ENCODE measurements at places on chromosomes 16 and 17.

DNA sequence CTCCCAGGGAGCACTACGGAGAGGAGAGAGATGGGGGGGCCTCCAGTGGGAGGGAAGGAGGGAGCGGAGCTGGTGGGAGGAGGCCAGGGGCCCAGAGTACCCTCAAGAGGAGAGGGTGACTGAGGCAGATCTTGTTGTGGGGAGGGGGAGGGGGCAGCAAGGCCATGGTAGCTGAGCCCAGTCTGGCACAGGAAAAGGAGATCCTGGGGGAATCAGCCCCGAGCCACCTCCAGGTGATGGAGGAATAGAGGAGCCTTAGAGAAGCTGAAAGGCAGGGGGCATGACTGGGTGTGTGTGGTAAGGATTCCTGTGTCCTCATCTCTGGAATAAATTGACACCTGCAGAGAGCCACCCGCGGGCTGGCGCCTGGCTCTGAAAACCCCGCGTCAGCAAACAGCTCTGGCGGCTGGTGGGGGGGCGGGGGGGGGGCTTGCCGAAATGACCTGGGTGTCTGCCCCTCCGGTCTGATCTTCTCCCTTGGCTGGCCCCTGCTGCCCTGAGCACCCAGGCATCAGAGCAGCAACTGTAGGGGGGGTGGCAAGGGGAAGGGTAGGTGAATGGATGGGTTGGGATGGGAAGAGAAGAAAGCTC lies 1.3 kb upstream of the NLGN2 start:
- peaks cover 9% of the 10 kb centered on the region for H3K4me1 ChIP-seq
- H3K27me3 ChIP-seq = peaks cover 53% of the 10 kb centered on the region
- H3K27ac ChIP-seq = no peak overlapping the region
- DNase-seq = no peak
- no peak overlapping the region for H3K4me3 ChIP-seq

DNA sequence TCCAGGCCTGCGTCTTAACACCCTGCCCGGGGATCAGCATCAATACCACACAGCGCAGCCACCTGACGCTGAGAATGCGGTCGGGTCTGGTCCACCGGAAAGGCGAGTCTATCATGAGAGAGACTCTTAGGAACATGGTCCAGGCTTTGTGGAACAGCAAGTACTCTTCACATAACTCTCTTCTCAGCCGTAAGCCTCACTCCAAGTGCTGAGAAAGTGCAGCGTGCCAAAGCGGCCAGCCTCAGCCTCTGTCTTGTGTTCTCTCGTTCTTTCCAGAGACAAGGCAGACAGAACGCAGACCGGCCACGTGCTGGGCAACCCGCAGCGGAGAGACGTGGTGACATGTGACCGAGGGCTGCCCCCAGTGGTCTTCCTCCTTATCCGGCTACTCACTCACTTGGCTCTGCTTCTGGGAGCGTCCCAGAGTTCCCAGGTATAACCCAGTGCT lies 34.4 kb upstream of the ENDOV start:
- no peak for DNase-seq
- no peaks in the 10 kb centered on the region for H3K27me3 ChIP-seq
- no peaks in the 10 kb centered on the region for H3K4me1 ChIP-seq
- peaks cover 89% of the 10 kb centered on the region for H3K36me3 ChIP-seq

GRCh38 chr16:912322-912683 lies 58.5 kb downstream of the LMF1 start:
- no peak overlapping the region for H3K4me3 ChIP-seq
- no peak for DNase-seq
- peaks cover 5% of the 10 kb centered on the region for H3K36me3 ChIP-seq
- H3K27me3 ChIP-seq = no peaks in the 10 kb centered on the region

DNA sequence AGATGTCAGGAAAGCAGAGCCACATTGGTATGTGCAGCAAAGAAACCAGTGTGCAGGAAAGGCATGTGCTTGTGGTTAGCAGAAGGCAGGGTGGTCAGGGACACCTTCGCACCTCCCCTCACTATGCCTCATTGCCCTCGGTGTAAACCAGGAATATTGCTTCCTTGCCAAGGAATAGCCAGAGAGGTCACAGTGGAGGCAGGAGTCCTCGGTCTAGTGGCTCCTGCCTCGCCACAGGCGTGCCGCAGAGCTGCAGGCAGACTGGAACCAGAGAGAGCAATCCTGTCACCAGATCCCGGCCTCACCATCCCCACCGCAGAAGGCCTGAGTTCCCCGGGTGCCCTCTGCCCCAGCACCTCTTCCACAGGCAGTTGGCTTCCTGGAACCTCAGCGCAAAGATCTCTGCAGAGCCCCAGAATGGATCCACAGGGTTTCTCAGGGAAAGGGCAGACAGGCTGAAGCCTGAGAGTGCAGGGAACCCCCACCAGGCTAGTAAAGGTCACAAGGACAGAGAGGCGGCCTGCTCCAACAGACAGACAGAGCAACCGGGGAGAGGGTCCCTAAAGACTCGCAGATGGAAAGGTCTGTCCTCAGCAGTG lies 21.6 kb downstream of the CCDC182 start:
- DNase-seq = no peak
- no peaks in the 10 kb centered on the region for H3K36me3 ChIP-seq
- H3K27ac ChIP-seq = no peak overlapping the region
- no peak overlapping the region for H3K4me3 ChIP-seq
- H3K27me3 ChIP-seq = peaks cover 7% of the 10 kb centered on the region

DNA sequence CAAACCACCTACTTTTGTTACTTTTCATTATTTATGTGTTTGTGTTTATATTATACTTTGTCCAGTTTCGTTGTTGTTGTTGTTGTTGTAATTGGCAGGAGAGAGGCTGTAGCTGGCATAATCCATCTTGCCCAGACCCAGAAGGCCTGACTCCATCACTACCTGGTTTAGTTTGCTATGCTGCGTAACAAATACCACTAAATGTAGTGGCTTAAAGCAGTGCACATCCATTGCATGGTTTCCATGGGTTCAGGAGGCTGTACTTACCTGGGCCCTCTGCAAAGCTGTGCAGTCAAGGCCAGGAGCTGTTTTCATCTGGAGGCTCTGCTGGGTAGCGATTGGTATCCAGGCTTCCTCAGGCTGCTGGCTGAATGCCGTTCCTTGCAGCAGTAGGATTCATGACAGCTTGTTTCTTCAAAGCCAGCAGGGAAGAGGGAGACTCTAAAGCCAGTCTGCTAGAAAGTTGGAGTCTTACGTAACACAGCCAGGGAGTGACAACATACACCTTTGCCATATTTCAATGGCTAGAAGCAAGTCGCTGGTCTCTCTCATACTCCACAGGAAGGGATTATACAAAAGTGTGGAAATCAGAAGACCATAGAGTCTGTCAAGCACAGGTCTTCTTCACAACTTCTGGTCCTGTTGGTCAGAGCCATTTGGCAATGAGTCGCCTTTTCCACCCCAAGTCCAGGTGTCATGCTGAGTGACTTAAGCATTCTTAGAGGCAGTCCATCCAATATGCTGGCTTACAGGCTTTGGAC lies 41.1 kb downstream of the TNRC6C start:
- no peak for DNase-seq
- H3K4me1 ChIP-seq = no peaks in the 10 kb centered on the region
- no peaks in the 10 kb centered on the region for H3K36me3 ChIP-seq
- no peaks in the 10 kb centered on the region for H3K27me3 ChIP-seq
- H3K4me3 ChIP-seq = no peak overlapping the region

DNA sequence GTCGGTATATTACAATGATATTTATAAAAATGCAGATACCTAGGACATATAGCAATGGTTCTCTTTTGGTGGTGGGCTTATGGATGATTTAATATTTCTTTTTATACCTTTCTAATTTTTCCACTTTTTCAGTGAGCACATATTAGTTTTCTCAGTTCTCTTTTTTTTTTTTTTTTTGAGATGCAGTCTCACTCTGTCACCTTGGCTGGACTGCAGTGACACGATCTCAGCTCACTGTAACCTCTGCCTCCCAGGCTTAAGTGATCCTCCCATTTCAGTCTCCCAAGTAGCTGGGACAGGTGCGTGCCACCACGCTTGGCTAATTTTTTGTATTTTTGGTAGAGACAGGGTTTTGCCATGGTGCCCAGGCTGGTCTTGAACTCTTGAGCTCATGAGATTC lies 15.1 kb downstream of the MAP3K14 start:
- H3K27ac ChIP-seq = no peak overlapping the region
- no peaks in the 10 kb centered on the region for H3K36me3 ChIP-seq
- no peak for DNase-seq
- no peak overlapping the region for H3K4me3 ChIP-seq

DNA sequence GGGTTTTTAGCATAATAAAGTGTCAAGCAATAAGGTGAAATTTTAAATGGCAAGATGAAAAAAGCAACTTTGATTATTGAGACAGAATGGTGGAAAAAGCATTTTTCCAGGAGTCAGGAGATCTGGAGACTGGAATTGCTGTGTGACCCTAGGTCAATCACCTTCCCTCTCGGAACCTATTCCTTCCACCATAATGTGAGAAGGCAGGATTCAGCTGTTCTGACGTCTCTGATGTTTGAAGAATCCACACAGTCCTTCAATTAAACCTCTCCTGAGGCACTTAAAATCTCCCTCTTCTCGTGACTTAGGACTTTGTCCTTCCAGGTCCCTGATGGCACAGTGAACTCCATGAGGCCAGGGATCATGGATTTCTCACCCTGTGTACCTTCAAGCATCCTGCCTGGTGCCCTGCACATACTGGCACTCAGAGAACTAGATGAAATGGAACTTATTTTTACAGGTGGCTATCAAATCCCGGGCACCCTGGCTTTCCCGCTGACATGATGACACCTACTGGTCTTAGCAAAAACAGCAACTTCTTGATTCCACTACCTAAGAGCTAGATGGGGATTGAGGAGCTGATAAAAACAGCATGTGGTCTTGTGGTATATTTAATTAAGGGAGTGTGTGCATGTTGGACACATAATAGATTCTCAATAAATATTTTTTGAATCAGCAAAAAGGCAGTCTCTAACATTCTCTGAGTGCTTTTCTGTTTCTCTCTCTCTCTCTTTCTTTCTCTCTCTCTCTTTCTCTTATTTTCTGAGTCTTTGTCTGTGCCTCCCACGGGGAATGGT lies 2.3 kb upstream of the CCDC182 start:
- no peaks in the 10 kb centered on the region for H3K36me3 ChIP-seq
- H3K4me1 ChIP-seq = peaks cover 10% of the 10 kb centered on the region
- peak; percentile 29 for DNase-seq
- peaks cover 3% of the 10 kb centered on the region for H3K27me3 ChIP-seq

DNA sequence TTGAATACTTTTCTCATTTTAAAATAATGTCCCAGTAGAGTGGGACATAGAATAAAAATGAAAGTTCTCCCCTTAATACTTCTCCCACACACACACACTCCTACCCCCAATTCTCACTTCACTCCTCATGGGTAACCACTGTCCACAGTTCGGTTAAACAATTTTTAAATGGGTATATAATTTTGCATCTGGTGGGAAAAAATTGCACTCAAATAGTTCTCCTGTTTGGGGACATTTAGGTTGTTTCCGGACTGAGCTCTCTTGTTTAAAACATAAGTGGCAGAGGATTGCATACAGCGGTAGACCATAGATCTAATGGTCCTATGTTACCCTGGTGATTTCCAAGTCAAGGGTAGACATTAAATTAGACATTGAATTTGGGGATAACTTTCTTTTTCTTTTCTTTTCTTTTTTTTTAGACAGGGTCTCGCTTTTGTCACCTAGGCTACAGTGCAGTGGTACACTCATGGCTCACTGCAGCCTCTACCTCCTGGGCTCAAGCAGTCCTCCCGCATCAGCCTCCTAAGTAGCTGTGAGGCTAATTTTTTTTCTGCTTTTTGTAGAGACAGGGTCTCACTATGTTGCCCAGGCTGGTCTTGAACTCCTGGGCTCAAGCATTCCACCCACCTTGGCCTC lies 138.3 kb downstream of the SOCS1 start:
- H3K27ac ChIP-seq = no peak overlapping the region
- H3K4me1 ChIP-seq = no peaks in the 10 kb centered on the region
- no peaks in the 10 kb centered on the region for H3K27me3 ChIP-seq
- peaks cover 3% of the 10 kb centered on the region for H3K36me3 ChIP-seq
- no peak overlapping the region for H3K4me3 ChIP-seq

DNA sequence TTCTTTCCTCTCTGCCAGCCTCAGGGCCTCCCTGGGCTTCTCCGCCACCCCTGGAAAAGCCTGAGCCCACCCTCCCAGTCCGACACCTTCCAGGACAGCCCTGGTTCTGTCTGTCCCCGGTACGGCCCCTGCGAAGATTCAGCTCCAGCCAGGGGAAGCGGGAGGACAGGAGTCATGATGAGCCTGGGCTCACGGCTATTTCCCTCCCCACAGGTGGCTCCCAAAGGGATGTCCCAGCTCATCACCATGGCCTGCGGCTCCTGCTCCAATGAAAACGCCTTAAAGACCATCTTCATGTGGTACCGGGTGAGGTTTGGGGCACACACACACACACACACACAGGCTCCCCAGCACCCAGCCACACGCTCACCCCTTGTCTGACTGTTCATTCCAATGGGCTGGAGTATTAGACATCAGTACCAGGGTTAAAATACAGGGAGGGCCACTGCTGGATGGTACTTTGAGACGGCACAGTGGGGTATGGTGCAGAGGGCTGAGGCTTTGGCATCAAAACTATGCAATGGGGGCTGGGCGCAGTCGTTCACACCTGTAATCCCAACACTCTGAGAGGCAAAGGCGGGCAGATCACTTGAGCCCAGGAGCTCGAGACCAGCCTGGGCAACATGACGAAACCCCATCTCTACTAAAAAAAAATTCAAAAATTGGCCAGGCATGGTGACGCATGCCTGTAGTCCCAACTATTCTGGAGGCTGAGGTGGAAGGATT lies 32.8 kb downstream of the TMEM186 start:
- DNase-seq = no peak
- H3K36me3 ChIP-seq = peaks cover 49% of the 10 kb centered on the region
- no peak overlapping the region for H3K27ac ChIP-seq
- no peak overlapping the region for H3K4me3 ChIP-seq
- H3K27me3 ChIP-seq = no peaks in the 10 kb centered on the region
- H3K4me1 ChIP-seq = no peaks in the 10 kb centered on the region

- H3K27ac ChIP-seq = no peak overlapping the region
- no peaks in the 10 kb centered on the region for H3K36me3 ChIP-seq
- H3K27me3 ChIP-seq = peaks cover 10% of the 10 kb centered on the region
- no peak for DNase-seq
These were observed 130.8 kb upstream of the IRX3 start for GRCh38 chr16:54417384-54417783.

GRCh38 chr17:44097110-44097958 lies 26.1 kb downstream of the HDAC5 start:
- H3K4me3 ChIP-seq = no peak overlapping the region
- H3K36me3 ChIP-seq = peaks cover 24% of the 10 kb centered on the region
- peaks cover 31% of the 10 kb centered on the region for H3K4me1 ChIP-seq
- DNase-seq = no peak
- H3K27ac ChIP-seq = peak overlapping the region; percentile 32

DNA sequence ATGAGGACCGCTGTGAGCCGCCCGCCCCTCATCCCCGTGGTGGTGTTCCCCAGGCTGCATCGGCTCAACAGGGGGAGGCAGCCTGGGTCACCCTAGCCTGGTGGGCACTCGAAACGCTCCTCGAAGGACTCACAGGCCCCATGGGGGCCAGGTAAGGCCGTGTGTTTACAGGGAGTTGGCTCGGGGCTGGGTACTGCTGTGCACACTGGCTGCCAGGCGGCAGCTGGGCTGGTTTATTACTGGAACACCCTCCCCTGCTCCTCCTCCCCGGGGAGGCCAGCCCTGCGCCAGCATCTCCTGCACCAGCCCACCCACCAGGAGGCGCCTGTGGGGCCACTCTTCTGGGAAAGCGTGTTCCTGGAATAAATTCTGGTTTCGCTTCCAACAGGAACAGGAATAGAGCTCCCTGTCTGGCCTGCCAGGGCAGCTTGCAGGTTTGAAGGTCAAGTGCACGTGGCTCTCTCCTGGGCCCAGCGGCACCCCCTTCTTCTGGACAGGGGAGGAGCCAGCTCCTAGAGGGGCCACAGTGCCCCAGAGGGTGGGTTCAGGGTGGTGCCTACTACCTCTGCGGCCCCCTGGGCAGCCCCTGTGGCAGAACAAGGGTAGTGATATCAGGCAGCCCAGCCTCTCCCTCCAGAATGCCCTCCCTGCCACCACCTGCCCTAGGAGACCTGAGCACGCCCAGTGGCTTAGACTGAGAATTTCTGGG lies 11.3 kb downstream of the MCRIP1 start:
- peaks cover 18% of the 10 kb centered on the region for H3K4me1 ChIP-seq
- no peak overlapping the region for H3K4me3 ChIP-seq
- H3K27me3 ChIP-seq = no peaks in the 10 kb centered on the region
- DNase-seq = peak; percentile 91
- peak overlapping the region; percentile 95 for H3K27ac ChIP-seq

All from large intestine (tissue), 12 donors.